ENCODE measurements at places on chromosomes 11 and 22.

DNA sequence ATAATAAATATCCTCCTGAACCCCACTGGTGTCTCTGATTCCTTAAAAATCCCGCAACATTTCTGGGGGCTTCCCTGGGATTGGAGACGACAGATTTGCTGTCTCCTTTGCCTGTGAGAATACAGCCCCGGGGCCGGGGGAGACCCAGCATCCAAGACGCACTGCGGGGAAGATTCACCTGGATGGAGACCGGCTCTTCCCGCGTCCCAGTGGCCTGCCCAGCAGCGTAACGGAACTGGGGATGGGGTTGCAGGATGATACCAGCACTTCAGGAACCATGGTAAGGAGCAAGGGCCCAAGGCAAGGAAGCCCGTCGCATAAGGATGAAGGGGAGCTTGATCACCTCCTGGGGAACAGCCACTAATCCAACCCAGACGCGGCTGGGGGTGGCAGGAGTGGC is 53.3 kb upstream of the OR4C15 start:
- no peak for DNase-seq

- DNase-seq, result no peak
Measured at GRCh38 chr11:17528906-17529843, 15.0 kb downstream of the USH1C start.

DNA sequence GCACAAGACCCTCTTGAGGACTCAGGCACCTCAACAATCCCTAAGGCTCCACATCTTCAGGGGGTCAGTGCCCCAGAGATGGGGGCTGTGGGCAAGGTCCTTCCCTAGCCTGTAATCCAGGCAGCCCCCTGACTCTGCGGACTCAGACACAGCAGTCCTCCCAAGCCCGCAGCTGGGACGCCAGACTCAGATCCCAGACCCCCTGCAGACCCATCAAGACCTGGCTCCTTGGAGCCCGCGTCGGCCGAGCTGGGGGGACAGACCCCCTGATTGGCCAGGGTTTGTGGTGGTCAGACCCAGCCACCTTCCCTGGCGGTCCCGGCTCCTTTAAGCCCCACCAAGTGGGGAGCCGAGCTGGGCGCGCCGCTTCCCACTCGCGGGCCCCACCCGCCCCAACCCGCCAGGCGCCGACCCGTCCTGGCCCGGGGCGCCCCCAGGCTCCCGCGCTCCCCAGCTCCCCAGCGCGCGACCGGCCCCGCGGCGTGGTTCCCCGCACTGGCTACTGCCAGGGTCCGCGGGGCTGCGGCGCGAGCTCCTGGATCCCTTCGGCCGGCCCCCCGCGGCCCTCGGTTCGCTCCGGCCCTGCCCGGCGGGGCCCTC is 458 bp downstream of the OSBPL5 start:
- no peak for DNase-seq

- DNase-seq, result no peak
Measured at GRCh38 chr11:121113611-121114010, 12.6 kb downstream of the TECTA start.

- DNase-seq, result no peak
Measured at GRCh38 chr11:32888805-32889204, 3.8 kb upstream of the QSER1 start.

DNA sequence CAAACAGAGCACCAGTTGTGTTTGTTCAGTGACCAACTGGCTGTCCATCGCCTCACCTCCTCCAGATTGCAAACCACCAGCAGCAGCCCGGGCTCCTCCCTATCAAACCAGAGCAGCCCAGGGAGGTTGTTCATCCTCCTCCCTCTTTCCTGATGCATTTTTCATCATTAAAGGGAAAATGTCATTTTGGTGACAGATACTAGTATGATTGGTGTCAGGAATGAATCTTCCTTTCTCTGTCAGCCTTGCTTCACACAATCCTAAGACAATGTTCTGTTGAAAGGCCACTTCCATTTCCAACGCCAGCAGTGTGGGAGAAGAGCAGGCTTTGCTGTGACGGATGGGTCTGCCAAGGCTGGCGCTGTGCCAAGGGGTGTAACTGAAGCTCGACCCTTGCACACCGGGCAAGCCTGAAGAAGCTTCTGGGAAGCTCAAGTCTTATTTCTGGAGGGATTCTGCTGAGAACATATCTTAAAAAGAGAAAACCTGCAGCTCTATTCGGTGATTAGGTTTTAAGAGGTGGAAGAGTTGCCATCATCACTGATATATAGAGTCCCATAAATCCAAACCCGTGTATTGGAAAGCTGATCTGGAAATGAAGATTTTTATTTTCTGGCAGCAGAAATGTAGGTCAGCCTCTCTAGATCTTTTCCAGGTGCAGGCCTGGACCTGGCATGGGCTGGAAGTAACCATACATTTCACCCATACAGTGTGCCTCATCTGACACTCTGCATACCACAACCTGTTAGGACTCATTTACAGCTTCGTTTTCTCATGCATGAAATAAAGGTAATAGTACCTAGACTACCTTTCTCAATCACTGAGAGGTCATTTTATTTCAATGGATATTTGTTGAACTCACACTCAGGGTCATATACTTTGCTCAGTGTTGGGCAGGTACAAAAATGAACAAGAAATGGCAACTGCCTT is 524.5 kb downstream of the NTM start:
- DNase-seq, result no peak

DNA sequence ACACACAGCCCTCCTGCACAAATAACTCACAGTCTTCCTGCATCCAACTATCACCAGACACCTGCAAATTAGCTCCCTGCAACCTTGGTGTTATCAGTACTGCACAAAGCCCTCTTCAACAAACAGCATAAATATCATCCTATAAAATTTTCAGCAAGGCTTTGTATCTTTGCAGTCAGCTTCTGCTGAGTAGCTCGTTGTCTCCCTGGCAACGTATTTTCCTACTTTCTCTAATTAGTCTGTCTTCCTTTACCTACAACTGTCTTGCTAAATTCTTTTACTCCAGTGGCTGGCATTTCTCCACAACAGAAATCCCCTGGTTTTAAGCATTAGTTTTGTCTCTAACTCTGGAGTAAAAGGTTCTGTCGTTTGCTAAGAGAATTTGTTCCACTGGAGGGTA is 3.9 kb downstream of the OR8D4 start:
- no peak for DNase-seq

GRCh38 chr11:96161307-96162089 is 181.5 kb downstream of the MAML2 start:
- no peak for DNase-seq

- DNase-seq, result no peak
Measured at GRCh38 chr11:70252844-70253243, 17.6 kb upstream of the PPFIA1 start.

- DNase-seq, result peak; percentile 38
Measured at GRCh38 chr22:23696326-23696851, 5.6 kb downstream of the RGL4 start.

GRCh38 chr11:68420171-68420570 is 40.4 kb upstream of the PPP6R3 start:
- no peak for DNase-seq

DNA sequence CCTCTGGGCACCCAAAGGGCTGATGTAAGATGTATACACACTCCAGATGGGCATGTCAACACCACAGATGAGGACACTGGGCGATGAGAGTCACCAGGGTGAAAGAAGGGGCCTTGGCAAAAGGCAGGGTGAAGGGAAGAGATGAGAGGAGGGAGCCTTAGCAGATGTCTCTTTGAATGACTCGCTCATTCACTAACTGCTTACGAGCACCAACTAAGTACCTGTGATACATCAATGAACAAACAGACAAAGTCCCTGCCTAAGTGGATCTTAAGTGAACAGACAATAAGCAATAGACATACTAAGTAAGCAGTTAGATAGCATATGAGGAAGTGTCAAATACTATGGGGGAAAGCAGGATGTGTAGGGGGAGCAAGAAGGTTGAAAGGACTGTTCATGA is 7.5 kb downstream of the ME3 start:
- no peak for DNase-seq

DNA sequence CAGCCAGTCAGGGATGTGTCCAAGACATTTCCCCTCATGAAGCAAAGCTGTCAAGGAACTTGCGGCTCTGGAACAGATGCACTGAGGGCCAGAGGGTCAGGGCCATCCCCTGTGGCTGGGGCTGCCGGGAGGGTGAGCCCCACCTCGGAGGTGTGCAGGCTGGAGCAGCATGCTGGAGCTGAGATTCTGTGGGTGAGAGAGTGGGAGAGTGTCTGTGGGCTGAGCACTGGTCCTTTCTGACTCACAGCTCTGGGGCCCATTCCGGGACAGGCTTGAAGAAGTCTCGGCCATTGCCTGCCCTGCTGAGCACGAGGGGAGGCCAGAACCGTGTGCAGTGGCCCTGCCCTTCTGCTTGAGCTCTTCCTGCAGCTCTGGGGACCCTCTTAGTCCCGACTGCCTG is 2.1 kb downstream of the OMP start:
- DNase-seq, result no peak

GRCh38 chr11:68709062-68709461 is 24.7 kb downstream of the GAL start:
- no peak for DNase-seq

- no peak for DNase-seq
Measured at GRCh38 chr11:58286249-58286648, 18.2 kb upstream of the OR10W1 start.

GRCh38 chr11:37503411-37504059 is 905.5 kb upstream of the RAG2 start:
- DNase-seq, result no peak

DNA sequence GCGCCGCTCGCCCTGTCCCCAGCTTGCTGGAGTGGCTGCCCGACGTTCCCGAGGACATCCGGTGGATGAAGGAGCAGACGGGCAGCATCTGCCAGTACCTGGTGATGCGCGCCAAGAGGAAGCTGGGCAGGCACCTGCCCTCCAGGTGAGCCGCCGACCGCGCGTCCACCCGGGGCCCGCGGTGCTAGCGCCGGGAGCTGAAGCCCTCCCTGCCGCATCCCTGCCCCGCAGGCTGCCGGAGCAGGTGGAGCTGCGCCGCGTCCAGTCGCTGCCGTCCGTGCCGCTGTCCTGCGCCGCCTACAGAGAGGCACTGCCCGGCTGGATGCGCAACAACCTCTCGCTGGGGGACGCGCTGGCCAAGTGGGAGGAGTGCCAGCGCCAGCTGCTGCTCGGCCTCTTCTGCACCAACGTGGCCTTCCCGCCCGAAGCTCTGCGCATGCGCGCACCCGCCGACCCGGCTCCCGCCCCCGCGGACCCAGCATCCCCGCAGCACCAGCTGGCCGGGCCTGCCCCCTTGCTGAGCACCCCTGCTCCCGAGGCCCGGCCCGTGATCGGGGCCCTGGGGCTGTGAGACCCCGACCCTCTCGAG is 3.3 kb upstream of the CRACR2B start:
- no peak for DNase-seq

DNA sequence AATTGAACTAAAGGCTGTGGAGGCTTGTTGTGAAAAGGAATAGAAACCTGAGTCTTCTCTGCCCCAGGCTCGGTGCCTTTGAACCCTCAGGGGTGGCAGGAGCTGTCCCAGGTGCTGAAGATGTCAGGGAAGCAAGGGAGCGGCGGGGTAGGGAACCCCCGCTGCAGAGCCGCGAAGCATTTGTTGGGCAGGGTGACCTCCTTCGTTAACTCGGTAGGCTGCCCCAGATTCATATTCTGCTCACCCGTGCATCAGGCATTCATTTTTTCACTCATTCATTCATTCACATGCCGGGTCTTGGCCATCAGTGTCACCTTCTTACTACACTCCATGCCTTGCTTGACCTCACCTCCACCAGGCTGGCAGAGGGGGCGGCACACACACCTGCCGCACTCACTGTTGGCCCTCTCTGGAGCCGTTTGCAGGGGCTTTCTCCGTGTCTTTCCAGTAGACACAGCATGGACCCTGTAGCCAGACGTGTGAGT is 618.9 kb downstream of the BRD1 start:
- no peak for DNase-seq

DNA sequence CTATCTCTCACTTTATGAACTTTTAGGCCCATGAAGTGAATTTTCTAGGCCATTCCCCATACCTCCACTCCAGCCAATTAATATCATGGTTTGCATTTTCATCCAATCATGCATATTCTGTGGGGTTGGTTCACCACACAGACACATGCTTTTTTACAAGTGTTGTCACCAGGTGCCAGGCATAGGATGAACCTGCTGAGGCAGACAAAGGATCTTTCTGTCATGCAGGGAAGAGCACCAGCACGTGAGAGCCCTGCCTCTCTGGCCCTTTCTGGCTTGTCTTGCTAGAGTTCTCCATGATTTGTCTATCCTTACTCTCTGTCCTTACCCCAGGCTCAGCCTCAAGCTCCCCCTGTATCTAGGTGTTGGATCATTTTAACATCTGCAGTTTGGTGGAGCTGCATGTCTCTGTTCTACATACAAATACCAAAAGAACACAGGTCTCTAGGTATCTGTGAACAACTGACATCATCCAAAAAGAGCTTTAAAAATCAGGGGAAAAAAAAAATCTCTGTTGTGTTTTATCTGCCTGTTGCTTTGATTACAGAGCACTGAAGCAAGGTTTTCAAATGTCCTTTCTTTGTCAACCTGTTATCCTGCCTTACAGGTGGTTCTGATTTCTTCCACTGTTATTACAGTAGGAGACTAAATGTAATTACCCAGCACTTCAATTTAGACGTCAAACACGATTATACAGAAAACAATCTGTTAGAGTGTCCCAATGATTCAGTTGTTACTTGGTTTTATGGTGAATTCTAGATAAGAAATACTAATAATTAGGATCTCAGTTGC is 58.4 kb upstream of the GRAMD1B start:
- DNase-seq, result no peak

GRCh38 chr22:37896939-37897338 is 9.2 kb upstream of the MICALL1 start:
- no peak for DNase-seq

GRCh38 chr22:29697853-29698598 is 21.8 kb upstream of the CABP7 start:
- no peak for DNase-seq

- DNase-seq, result no peak
Measured at GRCh38 chr11:92050305-92050704, 174.3 kb upstream of the FAT3 start.

DNA sequence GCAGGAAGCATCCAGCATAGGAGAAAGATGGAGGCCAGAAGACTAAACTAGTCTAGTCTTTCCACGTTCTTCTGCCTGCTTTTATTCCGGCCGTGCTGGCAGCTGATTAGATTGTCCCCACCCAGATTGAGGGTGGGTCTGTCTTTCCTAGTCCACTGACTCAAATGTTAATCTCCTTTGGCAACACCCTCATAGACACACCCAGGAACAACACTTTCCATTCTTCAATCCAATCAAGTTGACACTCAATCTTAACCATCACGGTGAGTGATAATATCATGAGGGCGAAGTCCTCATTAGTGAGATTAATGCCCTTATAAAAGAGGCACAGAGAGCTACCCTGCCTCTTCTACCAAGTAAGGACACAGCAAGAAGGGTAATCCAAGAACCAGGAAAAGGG is 424.2 kb downstream of the LARGE1 start:
- no peak for DNase-seq

- no peak for DNase-seq
Measured at GRCh38 chr11:611001-611996, 4.5 kb downstream of the IRF7 start.

DNA sequence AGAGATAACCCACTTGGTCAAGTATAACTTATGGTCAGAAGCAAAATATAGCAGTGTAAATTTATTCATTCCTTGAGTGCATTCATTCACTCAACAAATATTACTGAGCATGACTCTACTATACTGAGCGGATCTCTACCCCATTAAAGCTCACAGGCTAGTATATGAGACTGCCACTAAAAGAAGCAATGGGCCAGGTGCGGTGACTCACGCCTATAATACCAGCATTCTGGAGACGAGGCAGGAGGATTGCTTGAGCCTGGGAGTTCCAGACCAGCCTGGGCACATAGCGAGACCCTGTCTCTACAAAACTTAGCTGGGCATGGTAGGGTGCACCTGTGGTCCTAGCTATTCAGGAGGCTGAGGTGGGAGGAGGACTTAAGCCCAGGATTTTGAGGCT is 197.6 kb upstream of the BLID start:
- no peak for DNase-seq

GRCh38 chr11:35618497-35619115 is 346 bp downstream of the FJX1 start:
- no peak for DNase-seq

All from stimulated activated CD8-positive, alpha-beta memory T cell treated with anti-CD3 and anti-CD28 coated beads, Interleukin-15, amount 100 ng/mL, for 1 hour (primary cell).